ENCODE measurements at places on chromosomes 2 and 18.

- DNase-seq: no peak
These were observed 1136.9 kb upstream of the TMEFF2 start for GRCh38 chr2:193331676-193332075.

DNA sequence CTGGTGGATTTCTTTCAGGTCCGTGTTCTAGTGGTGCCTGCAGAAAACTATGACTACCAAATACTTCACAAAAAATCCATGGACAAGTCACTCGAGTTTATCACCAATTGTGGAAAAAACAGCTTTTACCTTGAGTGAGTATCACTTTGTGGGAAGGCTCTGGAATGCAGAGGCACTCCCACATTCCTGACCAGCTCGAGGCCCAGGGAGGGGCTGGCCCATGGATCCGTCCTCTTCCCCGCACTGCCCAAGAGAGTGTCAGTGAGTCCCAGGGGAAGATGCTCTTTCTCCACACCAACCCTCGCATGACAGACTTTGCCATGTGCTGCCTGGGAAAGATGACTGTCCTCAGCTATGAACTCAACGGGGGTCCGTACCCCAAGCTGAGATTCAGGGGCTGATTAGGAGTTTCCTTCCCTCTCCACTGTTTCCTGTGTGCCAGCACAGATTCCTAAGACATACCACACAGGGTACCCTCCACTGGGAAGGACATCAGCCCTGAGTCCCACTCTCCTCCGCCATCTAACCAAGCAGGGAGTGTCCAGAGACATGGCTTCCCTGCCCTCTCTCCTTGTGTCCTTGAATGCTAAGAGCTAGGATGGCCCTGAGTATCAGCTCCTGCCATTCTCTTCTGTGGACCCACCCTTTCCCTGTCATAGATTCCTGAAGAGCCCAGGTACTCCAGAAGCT, 155.9 kb downstream of the LAMA3 start:
- no peak for DNase-seq

GRCh38 chr2:209864716-209865295, 93.2 kb downstream of the UNC80 start:
- DNase-seq: no peak

GRCh38 chr2:224479826-224480225, 77.9 kb upstream of the FAM124B start:
- DNase-seq: no peak

GRCh38 chr2:218745559-218746469, 35.2 kb downstream of the TTLL4 start:
- peak; percentile 41 for DNase-seq

GRCh38 chr18:12803069-12803936, 80.7 kb downstream of the PTPN2 start:
- no peak for DNase-seq

- DNase-seq: no peak
These were observed 78.3 kb downstream of the RND3 start for GRCh38 chr2:150409196-150409595.

DNA sequence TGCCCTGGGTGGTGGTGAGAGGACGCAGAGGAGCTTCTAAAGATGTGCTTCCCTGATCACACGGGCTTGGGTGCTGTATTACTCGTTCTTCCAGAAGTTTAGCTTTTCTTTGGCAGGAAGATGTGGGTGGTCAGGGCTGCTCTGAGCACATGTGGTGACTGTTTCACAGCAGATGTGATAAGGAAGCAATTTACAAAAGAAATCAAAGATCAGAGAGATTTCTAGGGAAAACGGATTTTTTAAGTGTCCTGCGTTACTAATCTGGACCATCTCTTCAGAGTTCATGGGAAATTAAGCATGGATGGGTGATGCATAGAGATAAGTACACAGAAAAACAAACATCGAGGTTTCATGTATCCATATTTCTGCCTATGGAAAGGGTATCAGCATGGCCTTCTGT, 99.4 kb downstream of the WDSUB1 start:
- no peak for DNase-seq

All from fibroblast of gingiva (primary cell).